ENCODE measurements at places on chromosomes 13 and 19.
A peak's percentile ranks its signal among the peaks of the same experiment; 100 is the strongest.

DNA sequence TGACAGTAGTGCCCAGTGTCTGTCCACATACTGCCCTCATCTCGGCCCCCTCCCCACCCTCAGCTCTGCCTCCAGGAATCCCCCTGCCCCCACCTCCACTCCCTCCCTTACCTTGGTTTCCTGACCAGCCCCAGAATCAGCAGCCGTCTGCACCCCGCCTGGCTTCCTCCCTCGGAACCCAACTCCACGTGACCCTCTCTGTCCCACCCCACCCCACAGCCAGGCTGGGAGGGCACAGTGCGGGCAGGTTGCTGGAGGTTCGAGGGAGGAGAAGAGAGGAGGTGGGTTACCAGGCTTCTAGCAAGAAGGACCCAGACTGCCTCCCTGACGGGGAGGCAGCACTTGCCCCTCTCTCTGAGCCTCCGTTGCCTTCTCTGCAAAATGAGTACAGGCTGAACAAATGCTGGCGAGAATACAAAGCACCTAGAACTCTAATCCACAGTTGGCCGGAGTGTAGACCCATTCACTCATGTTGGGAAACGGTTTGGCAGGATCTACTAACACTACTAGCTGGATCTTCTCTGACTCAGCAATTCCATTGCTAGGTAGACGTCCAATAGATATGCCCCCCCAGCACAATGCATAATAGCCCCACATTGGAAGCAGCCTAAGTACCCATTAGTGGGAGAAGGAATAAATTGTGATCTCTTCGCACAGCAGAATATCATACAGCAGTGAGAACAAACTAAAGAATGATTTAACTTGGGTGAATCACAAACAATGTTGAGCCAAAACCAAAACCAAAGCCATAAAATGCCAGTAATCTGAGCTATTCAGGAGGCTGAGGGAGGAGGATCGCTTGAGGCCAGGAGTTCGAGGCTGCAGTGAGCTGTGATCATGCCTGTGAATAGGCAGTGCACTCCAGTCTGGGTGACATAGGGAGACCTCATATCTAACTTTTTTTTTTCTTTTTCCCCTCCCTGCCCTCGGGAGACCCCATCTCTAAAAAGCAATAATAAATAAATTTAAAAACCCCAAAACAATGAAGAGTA is at the start of gene RASAL3:
TSS of gene RASAL3 (minus strand) at position 151 of the 992 bp plus-strand sequence. CDS start 186 bp downstream, outside the sequence.
- peaks cover 6% of the 10 kb centered on the region for H3K4me1 ChIP-seq
- H3K27me3 ChIP-seq = peaks cover 24% of the 10 kb centered on the region
- peak within 1 kb of the TSS; percentile 56 for H3K4me3 ChIP-seq
- no peak for DNase-seq
- H3K27ac ChIP-seq = peak within 1 kb of the TSS; percentile 78
- H3K36me3 ChIP-seq = peaks cover 12% of the 10 kb centered on the region

- H3K4me3 ChIP-seq = no peak overlapping the region
- no peaks in the 10 kb centered on the region for H3K36me3 ChIP-seq
- no peaks in the 10 kb centered on the region for H3K4me1 ChIP-seq
- H3K27ac ChIP-seq = no peak overlapping the region
Observed at GRCh38 chr19:30428092-30428680, 56.0 kb downstream of the ZNF536 start.

- no peak overlapping the region for H3K27ac ChIP-seq
- H3K4me1 ChIP-seq = peaks cover 6% of the 10 kb centered on the region
- DNase-seq = no peak
Observed at GRCh38 chr19:29978080-29978479, 36.0 kb downstream of the URI1 start.

DNA sequence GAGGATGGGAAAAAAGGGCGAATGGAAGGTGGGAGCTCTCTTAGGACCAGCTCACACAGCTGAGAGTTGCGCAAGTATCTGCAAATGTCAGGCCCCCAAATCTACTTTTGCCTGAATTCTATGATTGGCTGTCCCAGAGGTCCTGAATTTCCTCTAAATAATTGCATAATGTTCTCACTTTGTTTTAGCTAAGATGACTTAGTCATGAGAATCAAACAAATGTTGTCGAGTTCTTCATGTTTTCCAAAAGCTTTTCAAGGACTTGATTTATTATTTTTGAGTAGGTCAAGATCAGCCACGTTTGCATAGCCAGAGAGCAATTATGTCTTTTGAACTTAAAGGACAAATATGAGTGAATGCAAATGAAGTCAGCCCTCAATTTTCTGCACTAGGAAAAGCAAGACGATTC is 246.6 kb upstream of the MAB21L1 start:
- no peaks in the 10 kb centered on the region for H3K36me3 ChIP-seq
- no peak for DNase-seq
- no peaks in the 10 kb centered on the region for H3K27me3 ChIP-seq
- no peak overlapping the region for H3K4me3 ChIP-seq
- no peak overlapping the region for H3K27ac ChIP-seq
- H3K4me1 ChIP-seq = peaks cover 10% of the 10 kb centered on the region

DNA sequence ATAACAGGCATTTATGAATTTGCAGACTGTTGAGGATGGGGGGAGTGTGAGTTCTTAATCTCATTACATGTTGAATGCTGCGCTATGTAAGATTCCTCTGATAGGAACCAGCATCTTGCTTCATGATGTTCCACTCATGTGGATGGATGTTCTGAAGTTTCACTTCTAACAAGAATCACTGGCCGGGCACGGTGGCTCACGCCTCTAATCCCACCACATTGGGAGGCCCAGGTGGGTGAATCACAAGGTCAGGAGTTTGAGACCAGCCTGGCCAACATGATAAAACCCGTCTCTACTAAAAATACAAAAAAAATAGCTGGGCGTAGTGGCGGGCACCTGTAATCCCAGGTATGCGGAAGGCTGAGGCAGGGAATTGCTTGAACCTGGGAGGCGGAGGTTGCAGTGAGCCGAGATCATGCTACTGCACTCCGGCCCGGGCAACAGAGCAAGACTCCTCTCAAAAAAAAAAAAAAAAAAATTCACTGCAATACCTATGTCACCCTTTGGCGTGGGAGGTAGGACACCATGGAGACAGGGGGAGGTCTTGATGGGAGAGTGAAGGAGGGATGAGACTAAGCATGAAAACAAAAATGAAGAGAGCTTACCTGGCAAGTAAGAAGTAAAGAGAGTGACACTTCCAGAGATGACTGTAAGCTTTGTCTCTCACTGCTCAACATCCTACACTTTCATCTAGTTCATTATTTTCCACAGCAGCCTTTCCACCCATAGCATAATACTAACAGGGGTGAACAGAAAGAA is 133.0 kb downstream of the DCT start:
- H3K4me3 ChIP-seq = no peak overlapping the region
- no peak for DNase-seq
- no peaks in the 10 kb centered on the region for H3K4me1 ChIP-seq
- no peaks in the 10 kb centered on the region for H3K36me3 ChIP-seq

- no peak for DNase-seq
- no peak overlapping the region for H3K27ac ChIP-seq
- H3K4me1 ChIP-seq = no peaks in the 10 kb centered on the region
- H3K27me3 ChIP-seq = no peaks in the 10 kb centered on the region
- no peak overlapping the region for H3K4me3 ChIP-seq
Observed at GRCh38 chr13:45548281-45548680, 67.3 kb downstream of the ERICH6B start.

GRCh38 chr19:40143612-40144011 is 47.6 kb upstream of the MAP3K10 start:
- no peak overlapping the region for H3K4me3 ChIP-seq
- no peaks in the 10 kb centered on the region for H3K27me3 ChIP-seq
- no peak for DNase-seq
- H3K36me3 ChIP-seq = no peaks in the 10 kb centered on the region

GRCh38 chr19:34165295-34165738 is 7.0 kb upstream of the LSM14A start:
- no peaks in the 10 kb centered on the region for H3K36me3 ChIP-seq
- H3K4me3 ChIP-seq = no peak overlapping the region
- H3K4me1 ChIP-seq = no peaks in the 10 kb centered on the region
- H3K27ac ChIP-seq = no peak overlapping the region
- DNase-seq = no peak

GRCh38 chr19:5717215-5717935 is 2.6 kb downstream of the LONP1 start:
- peaks cover 13% of the 10 kb centered on the region for H3K4me1 ChIP-seq
- no peak overlapping the region for H3K4me3 ChIP-seq
- no peaks in the 10 kb centered on the region for H3K27me3 ChIP-seq
- H3K27ac ChIP-seq = no peak overlapping the region
- H3K36me3 ChIP-seq = peaks cover 19% of the 10 kb centered on the region

DNA sequence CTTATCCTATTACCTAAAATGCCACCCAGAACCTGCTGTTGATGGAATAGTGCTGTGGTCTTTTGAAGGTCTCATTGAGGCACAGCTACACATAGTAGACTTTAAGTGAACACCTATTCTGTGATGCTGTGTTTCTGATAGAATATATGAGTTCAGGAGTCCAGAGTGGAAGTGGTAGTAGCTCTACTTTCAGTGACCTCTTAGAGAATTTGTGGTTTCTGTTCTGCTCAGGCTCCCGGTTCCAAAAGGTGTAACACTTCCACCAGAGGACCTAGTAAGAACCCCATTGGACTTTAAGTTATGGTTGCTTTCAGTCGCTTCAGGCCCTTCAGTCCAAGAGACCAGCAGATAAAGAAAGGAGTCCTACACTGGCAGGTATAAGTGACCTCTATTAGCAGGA is 11.4 kb upstream of the MYCBP2 start:
- H3K4me1 ChIP-seq = no peaks in the 10 kb centered on the region
- no peak overlapping the region for H3K27ac ChIP-seq
- DNase-seq = no peak
- H3K27me3 ChIP-seq = no peaks in the 10 kb centered on the region
- H3K4me3 ChIP-seq = no peak overlapping the region

- H3K36me3 ChIP-seq = no peaks in the 10 kb centered on the region
- no peak for DNase-seq
Observed at GRCh38 chr13:91024157-91024792, 323.2 kb upstream of the MIR17HG start.

GRCh38 chr19:14114854-14115253 is 2.7 kb downstream of the PRKACA start:
- H3K36me3 ChIP-seq = no peaks in the 10 kb centered on the region
- no peak overlapping the region for H3K4me3 ChIP-seq
- no peaks in the 10 kb centered on the region for H3K27me3 ChIP-seq
- H3K27ac ChIP-seq = peak overlapping the region; percentile 80
- DNase-seq = peak; percentile 80

DNA sequence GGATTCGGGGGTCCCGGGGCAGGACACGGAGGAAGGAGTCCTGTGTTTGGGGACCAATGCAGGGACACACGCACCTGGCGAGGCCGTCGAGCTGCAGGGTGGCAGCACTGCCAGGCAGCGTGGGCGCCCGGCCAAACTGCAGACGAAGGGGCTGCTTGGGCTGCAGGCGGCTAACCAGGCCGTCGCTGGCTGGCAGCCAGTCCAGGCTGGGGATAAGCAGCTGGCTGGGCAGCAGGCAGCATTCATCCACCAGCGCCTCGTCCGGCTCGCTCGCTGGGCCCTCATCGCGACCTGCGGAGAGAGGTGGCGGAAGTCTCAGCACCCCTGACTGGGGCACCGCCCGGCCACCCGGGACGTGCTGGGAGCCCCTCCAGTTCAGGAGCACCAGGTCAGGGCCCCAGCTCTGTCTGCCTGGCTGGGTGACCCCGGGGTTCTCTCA is 11.5 kb downstream of the CFD start:
- peak overlapping the region; percentile 60 for H3K27ac ChIP-seq
- H3K4me3 ChIP-seq = no peak overlapping the region
- DNase-seq = peak; percentile 81
- H3K27me3 ChIP-seq = no peaks in the 10 kb centered on the region
- peaks cover 23% of the 10 kb centered on the region for H3K36me3 ChIP-seq

DNA sequence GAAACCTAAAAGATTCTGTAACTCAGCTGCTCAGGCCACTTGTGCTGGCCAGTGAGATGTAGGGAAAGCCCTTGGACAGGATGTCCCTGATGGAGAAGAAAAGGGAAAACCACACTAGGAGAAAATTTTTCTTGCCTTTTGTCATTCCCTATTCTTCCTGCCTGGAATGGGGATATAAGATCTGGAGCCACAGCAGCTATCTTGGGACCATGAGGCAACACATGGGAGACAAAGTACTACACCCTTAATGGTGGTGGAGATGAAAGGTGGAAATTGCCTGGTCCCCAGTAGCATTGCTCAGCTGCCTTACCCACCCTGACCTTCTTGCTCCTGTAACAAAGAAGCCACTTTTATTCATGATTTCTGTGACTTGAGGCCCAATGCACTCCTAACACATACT is 9.4 kb downstream of the RSPH6A start:
- DNase-seq = no peak
- peaks cover 3% of the 10 kb centered on the region for H3K4me1 ChIP-seq
- no peaks in the 10 kb centered on the region for H3K27me3 ChIP-seq
- H3K36me3 ChIP-seq = no peaks in the 10 kb centered on the region

DNA sequence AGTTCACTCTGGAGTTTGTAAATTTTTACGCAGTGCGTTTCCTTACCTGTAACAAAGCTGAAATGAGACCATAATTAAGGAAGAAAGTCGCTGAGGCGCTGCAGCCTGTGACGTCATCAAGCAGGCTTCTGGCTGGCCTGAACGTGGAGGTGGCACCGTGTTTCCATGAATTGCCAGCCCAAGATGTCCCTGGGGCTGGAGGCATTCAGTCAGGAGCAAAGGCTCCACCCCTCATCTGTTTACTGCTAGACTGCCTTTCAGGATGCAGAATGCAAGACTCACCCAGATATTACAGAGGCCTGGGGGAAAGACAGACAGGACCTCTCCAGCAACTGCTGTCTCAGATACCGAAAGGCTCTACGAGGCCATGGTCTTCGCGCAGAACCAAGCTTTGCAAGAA is 424.6 kb downstream of the TSHZ3 start:
- H3K36me3 ChIP-seq = no peaks in the 10 kb centered on the region
- no peak for DNase-seq
- no peak overlapping the region for H3K27ac ChIP-seq
- H3K27me3 ChIP-seq = no peaks in the 10 kb centered on the region
- H3K4me1 ChIP-seq = no peaks in the 10 kb centered on the region
- no peak overlapping the region for H3K4me3 ChIP-seq

GRCh38 chr13:80390338-80390737 is 49.4 kb upstream of the SPRY2 start:
- no peak overlapping the region for H3K4me3 ChIP-seq
- peaks cover 13% of the 10 kb centered on the region for H3K4me1 ChIP-seq
- H3K36me3 ChIP-seq = no peaks in the 10 kb centered on the region
- no peaks in the 10 kb centered on the region for H3K27me3 ChIP-seq
- no peak overlapping the region for H3K27ac ChIP-seq

- peak overlapping the region; percentile 98 for H3K27ac ChIP-seq
- H3K36me3 ChIP-seq = peaks cover 19% of the 10 kb centered on the region
- H3K4me3 ChIP-seq = peak overlapping the region; percentile 1
- H3K4me1 ChIP-seq = peaks cover 64% of the 10 kb centered on the region
Observed at GRCh38 chr19:11096210-11096841, 7.1 kb downstream of the LDLR start.

DNA sequence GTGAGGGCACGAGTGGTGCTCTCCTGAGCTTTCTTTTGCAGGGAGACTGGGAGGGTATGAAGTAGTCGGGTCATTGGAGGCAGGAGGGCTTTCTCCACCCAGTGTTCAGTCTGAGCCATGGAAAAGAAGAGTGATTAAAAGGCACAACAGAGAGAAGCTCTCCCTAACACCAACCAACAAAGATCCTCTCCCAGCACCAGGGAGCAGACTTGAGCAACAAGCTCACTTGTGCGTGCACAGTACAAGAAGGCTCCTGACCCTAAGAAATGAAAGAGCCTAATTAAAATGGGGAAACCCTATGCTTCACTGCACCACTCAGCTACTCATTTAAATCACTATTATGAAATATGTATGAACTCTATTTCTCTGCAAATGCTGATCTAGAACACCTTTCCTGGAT is 276.3 kb upstream of the SOX21 start:
- no peaks in the 10 kb centered on the region for H3K4me1 ChIP-seq
- DNase-seq = no peak
- no peak overlapping the region for H3K27ac ChIP-seq
- no peaks in the 10 kb centered on the region for H3K36me3 ChIP-seq
- H3K27me3 ChIP-seq = no peaks in the 10 kb centered on the region
- no peak overlapping the region for H3K4me3 ChIP-seq

All from upper lobe of right lung (tissue), 1 donor.